ENCODE measurements at places on chromosomes 5 and 9. TPM values are rescaled to one million over a fixed set of nuclear protein-coding genes. Genes with fewer than 3 reads are reported as not detected.

Gene GABRA1
- not detected for total RNA-seq

Gene SMIM33
- total RNA-seq = not detected

Gene PGM5
- total RNA-seq = 0.18 TPM

Gene PFN3
- not detected for total RNA-seq

Gene KIF12
- total RNA-seq = not detected

Measured in cardiac atrium fibroblast (primary cell).